Mesenteric fat pad (tissue), 1 donor: ENCODE measurements at places on chromosomes 6 and 20. TPM values are rescaled to one million over a fixed set of nuclear protein-coding genes. Genes with fewer than 3 reads are reported as not detected.

Gene SMOC2
- total RNA-seq, result 46.3 TPM

Gene PROCR
- total RNA-seq, result 103 TPM

Gene PLCB1
- total RNA-seq, result 16.9 TPM

Gene TPD52L1
- 24.6 TPM for total RNA-seq

Gene NHSL1
- total RNA-seq, result 11.9 TPM

Gene PPT2
- 24.4 TPM for total RNA-seq

Gene CPNE5
- total RNA-seq, result 2.8 TPM

Gene MCCD1
- total RNA-seq, result not detected

Gene ARFGEF3
- 2.6 TPM for total RNA-seq

Gene OR2J3
- total RNA-seq, result not detected

Gene HLA-DOB
- not detected for total RNA-seq

Gene TRMT11
- total RNA-seq, result 15.5 TPM

Gene TMEM63B
- 24.3 TPM for total RNA-seq
